ENCODE measurements at places on chromosomes 2 and 18.

DNA sequence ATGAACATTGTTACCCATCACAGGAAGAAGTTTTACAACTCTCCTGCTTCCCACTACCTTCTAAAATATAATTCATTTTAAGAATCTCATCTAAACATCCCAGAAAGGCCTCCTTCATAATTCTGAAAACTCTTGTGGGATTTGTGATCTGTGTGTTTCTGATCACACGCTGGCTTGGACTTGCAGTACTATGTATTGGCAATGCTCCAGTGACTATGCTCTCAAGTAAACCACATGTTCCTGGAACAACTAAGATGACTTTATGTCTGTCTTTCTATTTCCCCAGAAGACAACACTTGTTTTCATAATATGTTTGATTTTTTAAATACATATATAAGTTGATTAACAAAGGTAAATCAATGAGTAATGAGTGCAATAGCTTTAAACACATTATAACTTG lies 376.6 kb upstream of the NETO1 start:
- DNase-seq, result no peak

GRCh38 chr2:184577743-184578142 lies 20.6 kb upstream of the ZNF804A start:
- no peak for DNase-seq

DNA sequence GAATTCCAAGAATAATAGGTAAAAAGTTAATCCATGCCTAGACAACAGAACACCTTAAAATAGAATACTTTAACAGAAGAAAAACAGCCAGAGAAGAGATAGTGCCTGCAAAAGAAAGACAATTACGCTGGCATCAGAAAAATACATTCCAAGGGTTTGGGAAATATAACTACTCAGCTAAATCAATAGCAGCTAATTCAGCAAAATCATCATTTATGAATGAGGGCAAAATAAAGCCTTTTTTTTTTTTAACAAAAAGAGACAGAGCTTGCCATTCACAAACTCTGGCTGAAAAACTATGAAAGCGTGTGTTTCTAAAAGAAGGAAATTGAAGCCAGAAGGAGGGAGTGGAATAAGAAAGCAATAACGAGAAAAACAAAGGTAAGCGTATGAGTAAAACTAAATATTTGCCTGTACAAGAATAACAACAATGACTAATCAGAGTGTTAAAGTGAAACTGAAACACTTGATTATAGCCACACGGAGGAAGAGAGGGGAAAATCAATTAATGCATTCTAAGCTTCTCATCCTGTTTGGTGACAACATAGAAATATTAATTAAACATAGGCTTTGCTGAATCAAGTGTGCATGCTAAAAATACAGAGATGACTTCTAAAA lies 90.2 kb downstream of the EHD3 start:
- no peak for DNase-seq

- DNase-seq, result no peak
Observed at GRCh38 chr2:165544897-165545296, 75.4 kb downstream of the CSRNP3 start.

DNA sequence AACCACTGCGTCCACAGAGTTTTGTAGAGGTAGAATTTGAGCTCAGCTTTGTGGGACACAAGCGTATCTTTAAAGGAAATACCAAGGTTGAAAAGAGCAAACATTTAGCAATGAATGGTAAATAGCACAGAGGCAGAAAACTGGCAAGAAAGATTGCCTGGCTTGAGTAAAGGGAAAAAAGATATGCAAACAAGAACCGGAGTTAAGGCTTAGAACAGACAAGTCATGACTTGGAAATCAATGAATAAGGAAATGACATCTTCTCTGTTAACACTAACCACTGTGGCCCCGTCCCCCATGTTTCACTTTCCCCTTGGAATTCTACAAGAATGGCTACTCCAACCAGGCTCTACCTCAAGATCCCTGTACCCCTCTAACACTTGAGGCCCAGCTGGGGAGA lies 3.8 kb downstream of the STAM2 start:
- DNase-seq, result no peak

GRCh38 chr2:70050631-70051425 lies 36.4 kb upstream of the PCBP1 start:
- no peak for DNase-seq

- no peak for DNase-seq
Observed at GRCh38 chr18:49371073-49371472, 89.4 kb downstream of the DYM start.

GRCh38 chr2:168495524-168495923 lies 39.5 kb downstream of the CERS6 start:
- no peak for DNase-seq
